Activated B cell treated with CpG ODN at 0.5 μM for 24 hours (primary cell): ENCODE measurements at places on chromosomes 12 and 14. TPM values are rescaled to one million over a fixed set of nuclear protein-coding genes. Genes with fewer than 3 reads are reported as not detected.

- DNase-seq, result no peak
Observed at GRCh38 chr14:103260629-103261124, 73.4 kb upstream of the EIF5 start.

- no peak for DNase-seq
Observed at GRCh38 chr12:55762646-55763045, 19.7 kb downstream of the GDF11 start.

GRCh38 chr12:43453761-43454160, 98.2 kb downstream of the ADAMTS20 start:
- no peak for DNase-seq

DNA sequence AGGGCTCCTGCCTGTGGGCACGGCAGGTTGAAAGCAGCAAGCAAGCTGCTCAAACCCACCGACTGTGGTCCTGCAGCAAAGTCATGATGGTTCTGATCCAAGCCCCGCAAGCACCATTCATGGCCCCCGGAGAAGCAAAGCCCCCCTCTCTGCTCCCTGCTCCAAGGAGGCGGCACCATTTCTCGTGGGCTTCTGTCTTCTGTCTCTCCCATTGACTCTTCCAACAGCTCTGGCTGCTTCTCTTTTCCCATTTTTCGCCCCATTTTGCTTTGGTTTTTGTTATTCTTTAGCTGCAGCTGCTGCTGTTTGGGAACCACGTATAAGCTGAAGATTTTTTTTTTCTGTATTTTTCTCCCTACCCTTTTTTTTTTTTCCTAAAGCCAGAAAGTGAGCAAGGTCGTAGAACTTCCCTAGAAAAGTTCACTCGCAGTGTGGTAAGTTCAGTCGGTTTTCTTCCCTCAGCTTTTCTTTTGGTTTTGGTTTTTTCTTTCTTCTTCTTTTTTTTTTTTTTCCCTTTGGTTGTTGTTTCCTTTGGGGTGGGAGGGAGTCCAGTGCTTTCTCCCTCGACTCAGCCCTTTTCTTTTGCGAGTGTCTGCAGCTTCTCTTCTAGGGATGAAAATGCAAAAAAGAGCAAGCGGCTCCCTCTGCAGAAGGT, 354.1 kb downstream of the DPF3 start:
- no peak for DNase-seq

GRCh38 chr14:28570391-28570790, 196.2 kb upstream of the FOXG1 start:
- DNase-seq, result no peak

GRCh38 chr12:31119192-31119802, 45.6 kb downstream of the DDX11 start:
- no peak for DNase-seq

GRCh38 chr14:96889091-96889490, 91.9 kb downstream of the VRK1 start:
- DNase-seq, result no peak

DNA sequence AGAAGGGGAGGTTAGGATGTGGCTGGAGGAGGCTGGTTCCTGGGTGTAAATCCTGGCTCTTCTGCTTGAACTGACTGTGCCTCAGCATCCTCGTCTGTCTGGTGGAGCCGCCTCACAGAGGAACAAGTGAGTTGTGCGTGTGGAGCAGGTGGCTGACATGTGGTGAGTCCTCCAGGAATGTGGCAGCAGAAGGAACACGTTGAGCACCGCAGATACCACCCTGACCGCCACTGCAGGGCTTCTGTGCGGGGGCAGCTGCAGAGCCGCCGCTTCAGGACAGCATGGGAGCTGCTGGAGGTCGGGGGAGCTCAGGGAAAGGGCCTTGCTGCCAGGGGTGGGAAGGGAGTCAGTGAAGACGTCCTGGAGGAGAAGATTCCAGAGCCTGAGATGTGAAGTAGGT, 48.9 kb downstream of the TRAF3 start:
- no peak for DNase-seq

GRCh38 chr12:9702255-9702654, 30.6 kb downstream of the CLECL1 start:
- DNase-seq, result no peak

GRCh38 chr14:100392356-100392755, 69.2 kb downstream of the SLC25A47 start:
- no peak for DNase-seq

GRCh38 chr14:102046337-102047278, 40.2 kb downstream of the HSP90AA1 start:
- no peak for DNase-seq

GRCh38 chr14:80523518-80524117, 312.3 kb upstream of the DIO2 start:
- DNase-seq, result no peak

DNA sequence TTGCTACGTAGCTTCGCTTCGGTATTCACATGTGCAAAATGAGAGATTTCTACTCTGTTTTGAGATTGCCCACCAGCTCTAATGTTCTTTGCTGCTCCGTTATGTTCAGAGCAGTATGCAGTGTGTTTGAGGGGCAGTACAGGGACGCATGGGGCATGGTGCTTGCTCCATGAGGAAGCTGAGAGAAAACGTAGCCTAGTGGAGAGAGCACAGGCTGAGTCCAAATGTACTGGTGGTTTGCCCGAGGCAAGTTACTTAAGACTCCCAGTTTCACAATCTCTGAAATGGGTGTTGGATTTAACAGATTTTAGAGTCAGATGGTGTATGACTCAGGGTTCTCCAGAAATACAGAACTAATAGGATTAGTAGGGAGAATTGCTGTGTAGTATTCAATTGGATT, 310.5 kb downstream of the ETNK1 start:
- DNase-seq, result no peak

GRCh38 chr14:77582511-77582910, 33.9 kb downstream of the SPTLC2 start:
- no peak for DNase-seq

DNA sequence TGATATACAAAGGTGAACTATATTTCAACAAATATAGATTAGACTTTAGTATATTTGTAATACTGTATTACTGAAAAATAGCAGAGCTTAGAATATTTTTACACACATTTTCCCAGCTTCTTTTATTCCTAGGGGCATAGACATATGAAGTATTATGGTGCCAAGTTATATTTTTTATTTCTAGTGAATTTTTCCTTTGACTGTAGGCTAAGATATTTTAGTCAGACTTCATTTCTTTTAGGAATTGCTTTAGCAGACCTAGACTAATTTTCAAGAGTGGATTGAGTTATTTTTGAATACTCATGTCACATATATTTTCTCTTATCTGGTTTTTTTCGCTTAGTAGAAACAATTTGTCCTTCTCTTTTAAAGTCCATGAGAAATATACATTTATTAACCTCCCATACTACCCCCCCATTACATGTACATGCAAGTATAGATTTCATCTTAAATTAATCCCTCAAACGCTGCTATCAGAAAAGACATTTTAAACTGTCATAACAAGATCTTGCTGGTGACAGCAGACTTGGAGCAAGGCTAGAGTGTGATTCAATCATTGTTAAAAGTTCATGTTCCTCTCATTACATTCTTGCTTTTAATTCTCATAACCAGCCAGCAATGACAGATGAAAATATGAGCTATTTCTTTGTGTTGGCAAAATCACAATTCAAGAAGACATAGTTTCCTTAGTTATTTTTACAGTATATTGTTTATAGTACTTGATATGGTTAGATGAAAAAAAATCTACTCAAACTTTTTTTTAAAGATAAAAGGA, 456.1 kb downstream of the AEBP2 start:
- no peak for DNase-seq

LBHD2 gene
- not detected in 2 replicates for total RNA-seq

PMEL gene
- total RNA-seq, result 0.27 TPM in 1 of 2 replicates, not detected in the other

SIRT4 gene
- total RNA-seq, result 1.6 and 1.7 TPM in 2 replicates

CYP46A1 gene
- 0.07 TPM in 1 of 2 replicates, not detected in the other for total RNA-seq

DPY19L2 gene
- 0.69 and 0.73 TPM in 2 replicates for total RNA-seq
